ENCODE measurements at places on chromosomes 6 and 20.

GRCh38 chr6:165895421-165896165 is 232.6 kb upstream of the PDE10A start:
- DNase-seq = no peak

GRCh38 chr20:1823450-1823844 is 71.8 kb upstream of the SIRPA start:
- DNase-seq = no peak

GRCh38 chr6:39310542-39310941 is 3.7 kb downstream of the KCNK17 start:
- no peak for DNase-seq

- DNase-seq = peak; percentile 10
Observed at GRCh38 chr6:29737707-29738630, 14.7 kb downstream of the HLA-F start.

DNA sequence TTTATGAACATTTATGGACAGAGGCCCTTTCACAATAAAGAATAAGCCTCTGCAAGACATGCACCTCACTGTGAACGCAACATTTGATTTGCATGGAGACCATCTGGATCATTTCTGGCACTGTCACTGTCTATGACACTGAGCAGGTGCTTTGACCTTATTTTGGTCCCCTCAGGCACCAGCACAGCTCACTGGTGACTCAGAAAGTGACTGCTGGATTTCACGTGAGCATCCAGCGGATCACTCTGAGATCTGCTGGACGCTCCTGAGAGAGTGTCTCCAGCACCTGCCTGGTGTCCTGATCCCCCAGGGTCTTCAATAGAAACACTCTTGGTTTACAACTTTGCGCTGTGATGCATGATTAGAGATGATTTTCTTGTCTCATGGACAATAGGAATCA is 375.7 kb downstream of the TENT5A start:
- DNase-seq = no peak

DNA sequence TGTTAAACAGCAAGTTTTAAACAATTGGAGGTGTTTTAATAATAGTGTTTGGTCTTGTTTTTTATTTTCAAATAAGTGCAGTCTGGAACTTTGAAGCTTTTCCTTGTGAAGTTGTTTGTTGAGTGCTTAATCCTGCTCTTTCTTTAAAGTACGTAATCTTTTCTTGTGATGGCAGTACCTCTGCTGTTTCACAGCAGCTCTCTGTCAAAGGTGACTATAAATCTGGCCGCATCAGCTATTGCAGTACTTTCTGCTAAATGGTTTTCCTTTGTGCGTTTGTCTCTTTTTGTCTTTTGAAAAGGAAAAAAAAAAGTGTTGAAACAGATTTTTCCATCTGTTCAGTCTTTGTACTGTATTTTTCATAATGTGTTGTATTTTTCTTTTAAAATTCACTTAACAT is 12.7 kb downstream of the STXBP5 start:
- peak; percentile 54 for DNase-seq

- no peak for DNase-seq
Observed at GRCh38 chr20:45308117-45308778, at the start of gene MATN4. MATN4 (minus strand) TSS chr20:45308299; CDS start chr20:45305582, 2,717 bp downstream.

DNA sequence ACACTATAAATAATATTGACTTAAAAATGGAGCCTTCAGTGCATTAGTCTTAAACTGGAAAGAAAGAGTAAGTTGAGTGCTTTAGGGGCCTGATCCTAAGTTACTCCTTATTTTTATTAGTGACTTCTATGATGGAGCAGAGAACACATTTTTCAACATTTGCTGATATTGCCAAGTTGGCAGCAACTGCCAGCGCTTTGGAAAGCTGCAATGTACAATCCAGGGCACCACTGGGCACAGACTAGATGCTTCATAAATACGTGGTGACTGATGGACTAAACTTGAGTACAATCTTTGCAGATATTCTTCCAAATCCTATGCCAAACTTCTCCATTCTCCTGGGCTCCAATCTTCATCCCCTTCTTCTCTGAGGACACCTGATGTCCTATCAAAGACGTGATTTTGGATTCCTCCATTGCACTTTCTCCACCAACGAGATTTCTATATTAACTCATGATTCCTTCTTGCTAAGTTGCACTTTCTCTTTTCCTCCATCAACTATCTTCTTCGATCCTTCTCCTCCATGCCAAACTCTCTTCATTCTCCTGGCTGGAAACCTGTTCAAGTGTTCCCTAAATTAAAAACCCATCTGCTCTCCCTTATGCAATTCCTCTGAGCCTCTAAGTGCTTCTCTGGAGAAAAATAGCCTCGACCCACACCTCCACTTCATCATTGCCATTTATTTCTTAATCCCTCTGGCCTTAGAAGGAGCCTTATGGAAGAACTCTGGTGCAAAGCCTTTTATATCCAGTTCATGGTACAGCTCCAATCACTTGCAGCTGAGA is 28.5 kb upstream of the PAK5 start:
- no peak for DNase-seq

DNA sequence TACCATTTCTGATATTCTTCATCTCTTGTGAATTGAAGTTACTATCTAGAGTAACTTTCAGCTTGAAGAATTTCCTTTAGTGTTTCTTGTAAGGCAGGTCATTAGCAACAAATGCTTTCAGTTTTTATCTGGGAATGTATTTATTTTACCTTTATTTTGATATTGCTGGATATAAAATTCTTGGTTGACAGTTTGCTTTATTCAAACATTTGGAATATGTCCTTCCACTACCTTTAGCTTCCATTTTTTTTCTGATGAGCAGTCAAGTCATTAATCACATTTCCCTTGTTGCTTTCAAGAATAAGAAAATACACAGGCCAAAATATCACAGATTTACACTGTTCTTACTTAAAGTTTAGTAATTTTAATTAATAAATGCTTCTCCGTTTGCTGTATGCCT is 5.7 kb upstream of the NELFCD start:
- DNase-seq = no peak

GRCh38 chr20:36974660-36975059 is 23.2 kb upstream of the SAMHD1 start:
- no peak for DNase-seq

DNA sequence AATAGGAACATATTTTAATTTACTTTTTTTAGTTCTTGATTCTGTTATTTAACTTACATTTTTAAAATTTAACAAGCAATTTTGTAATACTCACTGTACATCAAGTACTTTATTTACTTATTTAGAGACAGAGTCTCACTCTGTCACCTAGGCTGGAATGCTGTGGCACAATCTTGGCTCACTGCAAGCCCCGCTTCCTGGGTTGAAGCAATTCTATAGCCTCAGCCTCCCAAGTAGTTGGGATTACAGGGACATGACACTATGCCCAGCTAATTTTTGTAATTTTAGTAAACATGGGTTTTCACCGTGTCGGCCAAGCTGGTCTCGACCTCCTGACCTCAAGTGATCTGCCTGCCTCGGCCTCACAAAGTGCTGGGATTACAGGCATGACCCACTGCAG is 7.0 kb downstream of the BTN3A3 start:
- no peak for DNase-seq
